ENCODE measurements at places on chromosomes 7 and 10.

GRCh38 chr10:96685306-96685705 lies 35.0 kb downstream of the PIK3AP1 start:
- no peak for DNase-seq

- DNase-seq = no peak
These were observed 222.0 kb downstream of the CTNNA3 start for GRCh38 chr10:67473850-67474633.

- DNase-seq = no peak
These were observed 27.5 kb upstream of the PURB start for GRCh38 chr7:44912775-44913347.

DNA sequence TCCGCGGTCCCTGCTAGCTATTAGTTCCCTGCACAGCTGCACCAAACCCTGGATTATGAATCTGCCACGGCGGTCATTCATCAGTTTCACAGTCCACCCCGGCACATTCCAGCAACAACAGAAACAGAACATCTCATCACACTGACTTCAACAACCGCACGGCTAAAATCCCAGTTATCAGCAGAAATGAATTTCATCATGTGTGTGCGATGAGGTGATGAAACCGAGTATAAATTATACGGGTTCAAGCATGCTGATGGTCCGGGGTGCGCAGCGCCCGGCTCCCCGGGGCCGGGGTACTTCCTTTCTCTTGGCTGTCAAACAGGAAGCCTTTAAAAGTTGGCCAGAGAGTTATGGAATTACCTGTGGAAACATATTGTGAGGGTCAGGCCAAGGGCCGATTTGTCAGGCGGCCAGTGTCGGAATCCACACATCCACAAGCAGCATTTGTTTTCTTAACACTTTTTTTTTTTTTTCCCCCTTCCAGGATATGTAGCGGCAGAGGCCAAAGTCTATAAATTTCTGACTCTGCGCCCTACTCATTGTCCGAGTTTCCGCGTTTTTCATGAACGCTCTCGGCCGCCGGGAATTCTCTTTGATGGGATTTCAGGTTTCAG lies 420.9 kb upstream of the MGMT start:
- no peak for DNase-seq

DNA sequence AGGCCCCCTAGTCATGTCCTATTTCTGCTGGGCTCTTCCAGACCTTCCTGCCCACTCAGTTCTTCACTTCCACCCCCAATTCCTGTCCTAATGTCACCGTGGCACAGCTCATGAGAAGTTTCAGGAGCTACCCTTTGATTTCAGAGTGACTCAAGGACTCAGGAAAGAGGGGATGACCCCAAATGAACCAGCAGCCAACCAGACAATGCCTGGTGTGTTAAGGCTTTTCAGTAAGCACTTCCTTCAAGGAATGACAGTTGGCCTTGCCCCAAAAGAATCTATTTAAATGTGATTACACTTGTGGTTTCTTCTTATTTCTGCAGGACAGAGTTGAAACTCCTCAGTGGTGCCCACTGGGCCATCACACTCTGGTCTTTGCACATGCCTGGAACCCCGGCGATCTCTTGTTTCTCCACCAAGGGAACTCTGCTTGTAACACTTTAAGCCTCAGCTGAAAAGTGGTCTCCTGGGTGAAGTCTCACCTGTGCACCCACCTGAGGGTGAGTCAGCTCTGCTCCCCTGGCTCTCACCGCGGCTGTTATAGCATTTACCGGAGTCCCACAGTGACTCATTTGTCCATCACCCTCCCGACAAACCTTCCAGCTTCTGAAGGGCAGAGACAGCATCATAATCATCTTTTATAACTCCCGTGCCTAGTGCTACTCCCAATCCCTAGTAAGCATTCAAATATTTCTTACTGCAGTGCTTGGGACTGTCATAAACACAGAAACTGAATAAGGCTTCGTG lies 123.0 kb upstream of the SVIL start:
- DNase-seq = no peak

- DNase-seq = no peak
These were observed 71.5 kb upstream of the LRRC17 start for GRCh38 chr7:102841290-102841689.

GRCh38 chr7:16431646-16432424 lies 10.5 kb upstream of the CRPPA start:
- no peak for DNase-seq

DNA sequence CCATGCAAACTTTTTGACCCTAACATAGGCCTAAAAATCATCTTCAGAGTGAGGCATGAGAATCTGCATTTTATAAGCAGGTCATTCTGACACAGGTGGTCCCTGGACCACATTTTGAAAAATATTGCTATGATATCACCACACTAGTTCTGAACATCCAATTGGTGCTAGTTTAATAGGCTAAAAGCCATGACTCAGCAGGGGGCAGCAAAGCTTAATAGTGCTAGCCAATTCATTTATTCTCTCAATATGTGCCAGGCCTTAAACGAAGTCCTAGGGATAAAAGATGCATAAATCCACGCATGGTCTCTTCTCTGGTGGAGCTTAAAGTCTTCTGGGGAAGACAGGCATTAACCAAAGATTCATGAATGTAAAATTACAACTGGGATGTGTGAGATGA lies 10.2 kb upstream of the SLC25A28 start:
- no peak for DNase-seq

DNA sequence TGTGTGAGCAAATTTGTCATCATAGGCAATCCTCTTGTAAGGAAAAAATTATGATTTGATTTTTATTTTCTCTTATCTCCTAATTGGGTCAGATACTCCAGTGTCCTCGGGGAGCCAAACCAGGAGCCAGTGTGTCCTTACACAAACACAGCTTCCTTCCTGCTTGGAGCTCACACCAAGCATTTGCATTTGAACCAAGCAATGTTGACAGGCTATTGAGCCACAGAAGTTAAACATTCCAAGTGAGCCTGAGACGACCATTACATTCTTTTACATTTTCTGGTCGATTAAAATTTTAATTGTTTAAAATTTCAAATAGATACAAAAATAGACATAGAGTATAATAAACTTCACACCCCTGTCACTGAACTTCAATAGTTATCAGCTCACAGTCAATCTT lies 194.8 kb downstream of the CFTR start:
- DNase-seq = no peak

GRCh38 chr10:36341471-36341870 lies 699.4 kb upstream of the FZD8 start:
- no peak for DNase-seq

GRCh38 chr7:6447581-6448199 lies at the start of gene DAGLB:
Gene DAGLB, minus strand, starts transcription at chr7:6447954. Its CDS starts 112 bp downstream, at chr7:6447842.
- DNase-seq = peak; percentile 94

DNA sequence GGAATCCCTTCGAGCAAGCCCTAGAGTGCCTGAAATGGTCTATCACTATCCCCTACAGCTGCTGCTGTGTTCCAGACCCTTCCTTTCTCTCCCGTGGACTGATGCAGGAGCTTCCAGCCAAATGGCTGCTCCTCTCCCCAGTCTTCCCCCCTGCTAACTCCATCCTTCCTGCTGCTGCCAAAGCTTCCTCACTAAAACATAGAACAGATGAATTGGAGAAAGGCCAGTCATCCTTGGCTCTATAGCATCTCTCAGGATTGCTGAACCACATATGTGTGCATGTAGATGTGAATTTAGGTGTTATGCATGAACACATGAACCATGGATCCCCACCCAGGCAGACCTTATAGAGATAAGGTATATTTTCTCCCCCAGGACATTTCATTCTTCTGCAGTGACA lies 60.7 kb downstream of the GPR26 start:
- no peak for DNase-seq

DNA sequence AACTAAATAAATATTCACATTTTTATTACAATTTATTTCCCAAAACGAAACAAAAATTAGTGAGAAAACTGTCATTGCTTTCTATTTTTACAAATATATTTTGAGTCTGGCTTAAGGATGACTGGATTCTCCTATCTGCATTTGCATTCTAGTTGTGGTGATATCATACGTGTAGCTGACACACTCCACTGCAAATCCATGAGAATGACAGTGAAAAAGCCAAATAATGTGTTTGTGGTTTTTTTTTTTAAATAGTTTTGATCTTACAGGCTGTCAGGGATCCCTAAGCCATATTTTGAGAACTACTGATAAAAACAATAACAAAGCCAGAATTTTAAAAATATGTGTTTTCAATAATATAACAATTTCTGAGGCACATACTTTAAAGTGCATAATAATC lies 5.8 kb upstream of the STAMBPL1 start:
- no peak for DNase-seq

DNA sequence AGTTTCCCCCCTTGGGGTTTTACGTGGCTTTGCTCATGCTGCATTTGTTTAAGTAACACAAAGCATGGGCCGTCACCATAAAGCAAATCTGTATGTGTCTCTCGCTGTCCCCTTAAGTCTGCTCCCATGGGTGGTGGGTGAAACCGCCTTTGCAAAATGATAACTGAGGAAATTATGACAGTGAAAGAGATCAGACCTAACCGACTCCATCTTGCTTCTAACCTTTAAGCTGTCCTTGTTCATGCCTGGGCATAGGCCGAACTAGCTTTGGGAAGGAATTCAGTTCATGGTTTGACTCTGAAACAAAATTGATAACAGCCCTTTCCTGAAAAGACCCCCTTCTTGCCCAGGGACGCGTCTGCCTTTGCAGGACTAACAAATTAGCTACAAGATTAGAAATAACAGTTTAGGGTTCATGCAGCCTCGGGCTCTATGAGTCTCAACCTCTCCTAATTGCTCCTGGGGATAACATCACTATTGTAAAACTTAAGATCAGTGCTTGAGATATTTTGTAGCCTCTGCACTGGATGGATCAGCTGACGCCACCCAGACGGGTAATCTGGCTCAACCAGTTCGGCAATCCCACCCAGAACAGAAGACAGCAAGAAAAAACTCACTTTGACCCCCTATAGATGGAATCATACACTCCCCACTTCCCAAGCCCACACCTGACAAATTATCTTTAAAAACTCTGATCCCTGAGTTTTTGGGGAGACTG lies 623.7 kb downstream of the TYW1 start:
- no peak for DNase-seq

- no peak for DNase-seq
These were observed 58.4 kb downstream of the AGK start for GRCh38 chr7:141609576-141609975.

- no peak for DNase-seq
These were observed 491.8 kb upstream of the TPK1 start for GRCh38 chr7:145327646-145328045.

- DNase-seq = no peak
These were observed 118.6 kb downstream of the ZMIZ1 start for GRCh38 chr10:79187121-79187940.

- no peak for DNase-seq
These were observed 70.8 kb upstream of the FGFR2 start for GRCh38 chr10:121669028-121669374.

DNA sequence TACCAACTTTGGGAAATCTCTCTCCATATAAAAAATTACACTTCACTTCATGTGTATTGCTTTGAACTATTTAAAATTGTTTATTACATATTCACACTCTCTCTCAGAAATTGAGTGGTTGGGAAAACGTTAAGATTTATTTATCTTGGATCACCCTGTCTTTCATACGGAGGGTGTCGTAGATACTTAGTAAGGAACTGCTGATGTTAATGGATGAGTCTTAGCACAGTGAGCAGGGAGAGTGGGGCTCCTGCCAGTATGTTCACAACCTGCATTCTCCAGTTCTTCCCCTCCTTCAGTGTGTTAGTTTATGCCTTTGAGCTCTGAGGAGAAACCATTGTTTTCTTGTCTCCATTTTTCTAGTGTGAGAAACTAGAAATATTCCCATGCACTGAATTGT lies 67.1 kb downstream of the CDK14 start:
- DNase-seq = no peak

DNA sequence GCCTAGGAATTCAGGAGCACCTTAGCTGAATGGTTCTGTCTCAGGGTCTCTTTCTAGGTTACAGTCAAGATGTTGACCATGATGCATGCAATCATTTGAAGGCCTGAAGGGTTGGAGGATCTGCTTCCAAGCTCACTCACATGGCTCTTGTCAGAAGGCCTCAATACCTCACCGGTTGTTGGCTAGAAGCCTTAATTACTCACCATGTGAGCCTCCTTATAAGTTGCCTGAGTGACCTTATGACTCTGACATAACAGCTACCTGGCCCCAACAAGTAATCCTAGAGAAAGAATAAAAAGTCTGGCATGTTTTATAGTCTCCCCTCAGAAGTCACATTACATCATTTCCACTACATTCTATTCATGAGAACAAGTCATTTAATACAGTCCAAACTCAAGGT lies 3.4 kb upstream of the C1GALT1 start:
- DNase-seq = no peak

DNA sequence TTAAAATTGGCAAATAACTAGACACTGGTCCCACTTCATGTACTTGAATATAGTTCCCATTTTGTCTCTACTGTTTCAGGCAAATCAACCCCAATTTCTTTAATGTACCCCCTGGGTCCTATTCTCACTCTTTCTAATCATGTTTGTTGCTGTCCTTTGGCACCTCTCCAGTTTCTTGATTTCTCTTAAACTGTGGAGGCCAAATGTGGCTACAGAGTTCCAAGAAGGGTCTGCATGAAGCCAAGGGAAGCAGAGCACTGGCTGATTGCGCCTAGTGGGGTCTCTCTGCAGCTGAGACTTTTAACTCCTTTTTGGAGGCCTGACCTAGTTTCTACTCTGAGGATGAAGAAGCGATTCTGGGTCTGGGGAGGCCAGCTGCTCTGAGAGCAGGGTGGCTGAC lies 6.7 kb upstream of the ADAM12 start:
- DNase-seq = no peak

- no peak for DNase-seq
These were observed 15.2 kb upstream of the CYREN start for GRCh38 chr7:135185471-135186260.

DNA sequence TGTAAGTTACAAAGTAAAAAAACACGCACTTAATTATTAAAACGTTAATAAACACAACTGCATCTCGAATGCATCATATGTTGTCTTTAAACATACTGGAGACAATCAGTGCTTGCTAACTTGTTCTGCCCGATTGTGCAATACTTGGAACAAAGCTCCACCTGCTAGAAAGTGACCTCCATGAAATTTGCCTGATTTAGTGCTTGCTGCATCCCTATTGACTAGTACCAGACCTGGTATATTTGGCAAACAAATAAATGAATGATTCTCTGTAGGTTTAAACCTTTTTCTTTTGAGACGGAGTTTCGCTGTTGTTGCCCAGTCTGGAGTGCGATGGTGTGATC lies 6.2 kb downstream of the BZW2 start:
- DNase-seq = no peak

GRCh38 chr7:1884583-1885350 lies 214.7 kb downstream of the ELFN1 start:
- DNase-seq = no peak

DNA sequence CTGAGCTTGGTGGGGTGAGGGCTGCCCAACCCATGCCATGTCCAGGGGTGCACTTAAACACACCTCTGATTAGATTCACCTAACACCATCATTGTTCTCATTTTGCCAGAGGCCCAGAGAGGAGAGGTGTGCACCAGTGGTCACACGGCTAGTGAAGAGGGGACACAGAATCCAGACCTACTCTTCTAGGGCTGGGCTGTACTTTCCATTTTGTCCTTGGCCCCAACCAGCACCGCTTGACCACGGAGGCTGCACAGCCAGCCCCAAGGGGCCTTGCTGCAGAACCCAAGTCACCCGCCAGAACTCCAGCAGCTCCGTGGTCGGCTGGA lies 246 bp upstream of the WDFY4 start:
- no peak for DNase-seq

GRCh38 chr10:69428165-69428564 lies 11.4 kb upstream of the TACR2 start:
- no peak for DNase-seq

GRCh38 chr10:29098423-29098822 lies 190.4 kb upstream of the LYZL1 start:
- no peak for DNase-seq

All from CD8-positive, alpha-beta memory T cell (primary cell).